ENCODE measurements at places on chromosomes 3 and 15. TPM values are rescaled to one million over a fixed set of nuclear protein-coding genes. Genes with fewer than 3 reads are reported as not detected.
A peak's percentile ranks its signal among the peaks of the same experiment; 100 is the strongest.

The CATSPER2 gene
- 3.8 TPM for total RNA-seq

The ATG7 gene
- 48.3 TPM for total RNA-seq

DNA sequence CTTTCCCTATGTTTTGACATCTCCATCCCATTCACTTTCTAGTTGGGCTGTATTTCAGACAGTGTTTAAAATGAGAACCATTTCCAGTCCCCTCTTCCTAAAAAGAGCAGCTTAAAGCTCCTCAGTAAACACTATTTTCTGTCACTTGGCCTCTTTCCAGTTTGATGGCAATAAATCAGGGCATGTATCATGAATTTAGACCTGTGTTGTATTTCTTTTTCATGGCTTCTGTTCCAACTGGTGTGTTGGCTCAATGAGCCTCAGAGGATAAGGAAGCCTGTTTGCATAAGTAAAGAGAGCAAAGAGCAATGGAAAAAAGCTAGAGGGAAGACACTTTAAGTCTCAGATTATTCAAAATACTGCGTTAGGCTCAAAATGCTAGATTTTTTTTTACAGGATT is 7.2 kb downstream of the CCDC80 start:
- H3K4me3 ChIP-seq: no peak overlapping the region
- H3K4me1 ChIP-seq: peaks cover 32% of the 10 kb centered on the region
- DNase-seq: peak; percentile 56
- no peaks in the 10 kb centered on the region for H3K27me3 ChIP-seq

GRCh38 chr15:101167753-101168462 is 83.9 kb downstream of the CHSY1 start:
- H3K27ac ChIP-seq: peak overlapping the region; percentile 98
- H3K4me3 ChIP-seq: no peak overlapping the region
- H3K4me1 ChIP-seq: peaks cover 37% of the 10 kb centered on the region
- no peaks in the 10 kb centered on the region for H3K36me3 ChIP-seq

DNA sequence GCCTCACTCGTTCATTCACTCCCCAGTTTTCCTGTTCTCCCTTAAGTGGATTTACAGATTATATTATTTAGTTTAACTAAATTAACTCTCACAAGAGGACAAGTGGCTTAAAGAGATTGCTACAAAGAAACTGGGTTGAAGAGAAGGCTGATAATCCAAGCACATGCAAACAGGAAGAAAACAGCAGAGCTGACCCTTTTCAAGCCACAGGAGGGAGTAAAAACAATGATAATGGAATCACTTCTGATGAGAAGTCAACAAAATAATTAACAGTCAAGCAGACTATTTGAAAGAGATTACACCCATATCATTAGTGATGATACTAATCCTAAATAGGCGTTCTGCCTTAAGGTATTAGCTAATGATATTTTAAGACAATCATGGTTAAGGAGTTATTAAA is 31.7 kb downstream of the BOC start:
- no peaks in the 10 kb centered on the region for H3K4me1 ChIP-seq
- no peak for DNase-seq
- H3K36me3 ChIP-seq: no peaks in the 10 kb centered on the region

The GPR15 gene
- not detected for total RNA-seq

The MTHFS gene
- total RNA-seq: 9.9 TPM

The PLA2G4F gene
- total RNA-seq: not detected

DNA sequence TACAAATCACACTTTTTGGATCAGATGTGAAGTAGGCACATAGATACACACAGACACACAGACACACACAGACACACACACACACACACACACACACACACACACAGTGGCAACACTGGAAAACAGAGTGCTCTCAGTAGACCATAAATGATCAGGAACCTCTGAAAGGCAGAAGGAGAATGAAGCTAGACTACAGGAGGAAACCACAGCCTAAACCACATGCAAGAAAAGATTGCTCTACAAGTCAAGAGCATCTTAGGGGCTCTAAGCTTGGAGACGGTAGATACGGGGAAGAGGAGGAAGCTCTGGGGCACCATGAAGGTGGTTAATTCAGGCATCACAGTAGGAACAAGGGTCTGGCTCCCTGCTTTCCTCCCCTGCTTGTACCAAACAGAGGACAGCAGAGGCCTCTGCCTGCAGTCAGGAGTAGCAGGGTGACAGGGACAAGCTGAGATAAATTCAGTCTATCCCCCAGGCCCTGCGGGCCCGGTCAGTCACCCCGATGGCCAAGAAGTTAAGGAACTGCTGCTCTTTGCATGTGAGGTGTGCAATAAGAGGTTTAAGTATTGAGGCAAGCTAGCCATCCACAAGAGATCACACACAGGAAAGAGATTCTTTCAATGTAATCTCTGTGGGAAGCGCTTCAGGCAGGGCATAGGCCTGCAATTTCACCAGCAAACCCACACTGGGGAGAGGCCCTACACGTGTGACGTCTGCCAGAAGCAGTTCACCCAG is 23.5 kb upstream of the ARPIN start:
- no peaks in the 10 kb centered on the region for H3K4me1 ChIP-seq
- H3K4me3 ChIP-seq: no peak overlapping the region
- no peak overlapping the region for H3K27ac ChIP-seq
- H3K27me3 ChIP-seq: no peaks in the 10 kb centered on the region
- H3K36me3 ChIP-seq: no peaks in the 10 kb centered on the region

GRCh38 chr3:25863011-25863415 is 73.1 kb downstream of the OXSM start:
- H3K36me3 ChIP-seq: no peaks in the 10 kb centered on the region
- no peak overlapping the region for H3K4me3 ChIP-seq
- H3K27me3 ChIP-seq: no peaks in the 10 kb centered on the region
- H3K4me1 ChIP-seq: no peaks in the 10 kb centered on the region
- no peak overlapping the region for H3K27ac ChIP-seq

- peaks cover 12% of the 10 kb centered on the region for H3K4me1 ChIP-seq
- H3K36me3 ChIP-seq: no peaks in the 10 kb centered on the region
- H3K4me3 ChIP-seq: no peak overlapping the region
- no peaks in the 10 kb centered on the region for H3K27me3 ChIP-seq
- H3K27ac ChIP-seq: no peak overlapping the region
Measured at GRCh38 chr3:57085211-57085610, 24.7 kb downstream of the SPATA12 start.

- H3K27me3 ChIP-seq: no peaks in the 10 kb centered on the region
- DNase-seq: no peak
- no peaks in the 10 kb centered on the region for H3K36me3 ChIP-seq
- H3K4me1 ChIP-seq: no peaks in the 10 kb centered on the region
- no peak overlapping the region for H3K4me3 ChIP-seq
- H3K27ac ChIP-seq: no peak overlapping the region
Measured at GRCh38 chr3:16409032-16409431, 104.5 kb downstream of the RFTN1 start.

- no peaks in the 10 kb centered on the region for H3K27me3 ChIP-seq
- no peak overlapping the region for H3K27ac ChIP-seq
- H3K36me3 ChIP-seq: no peaks in the 10 kb centered on the region
- DNase-seq: no peak
- no peaks in the 10 kb centered on the region for H3K4me1 ChIP-seq
Measured at GRCh38 chr3:127162947-127163645, 29.8 kb upstream of the PRR23E start.
